GM23248 (cell line): ENCODE measurements at places on chromosomes 11 and 22. TPM values are rescaled to one million over a fixed set of nuclear protein-coding genes. Genes with fewer than 3 reads are reported as not detected.
A peak's percentile ranks its signal among the peaks of the same experiment; 100 is the strongest.

Gene YAP1
- 118 and 136 TPM in 2 replicates for total RNA-seq

DNA sequence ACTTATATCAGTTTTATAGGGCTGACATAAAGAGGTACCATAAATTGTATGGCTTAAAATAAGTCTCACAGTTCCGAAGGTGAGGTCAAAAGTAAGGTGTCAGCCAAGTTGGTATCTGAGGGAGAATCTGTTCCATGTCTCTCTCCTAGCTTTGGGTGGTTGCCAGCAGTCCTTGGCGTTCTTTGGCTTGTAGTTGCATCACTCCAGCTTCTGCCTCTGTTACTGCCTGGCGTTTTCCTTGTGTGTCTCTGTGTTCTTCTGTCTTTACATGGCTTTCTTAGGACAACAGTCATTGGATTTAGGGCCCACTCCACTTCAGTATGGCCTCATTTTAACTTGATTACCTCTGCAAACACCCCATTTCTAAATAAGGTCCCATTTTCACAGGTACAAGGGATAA lies 16.7 kb downstream of the MMP7 start:
- peak; percentile 49 for DNase-seq

GRCh38 chr22:39176143-39176713 lies 23.7 kb upstream of the CBX7 start:
- DNase-seq: peak; percentile 68

Gene PTPN5
- not detected in 2 replicates for total RNA-seq

- peak; percentile 94 for DNase-seq
These were observed 55.5 kb downstream of the ABTB2 start for GRCh38 chr11:34302046-34302921.

GRCh38 chr11:128716661-128717210 lies 22.9 kb downstream of the FLI1 start:
- peak; percentile 57 for DNase-seq

DNA sequence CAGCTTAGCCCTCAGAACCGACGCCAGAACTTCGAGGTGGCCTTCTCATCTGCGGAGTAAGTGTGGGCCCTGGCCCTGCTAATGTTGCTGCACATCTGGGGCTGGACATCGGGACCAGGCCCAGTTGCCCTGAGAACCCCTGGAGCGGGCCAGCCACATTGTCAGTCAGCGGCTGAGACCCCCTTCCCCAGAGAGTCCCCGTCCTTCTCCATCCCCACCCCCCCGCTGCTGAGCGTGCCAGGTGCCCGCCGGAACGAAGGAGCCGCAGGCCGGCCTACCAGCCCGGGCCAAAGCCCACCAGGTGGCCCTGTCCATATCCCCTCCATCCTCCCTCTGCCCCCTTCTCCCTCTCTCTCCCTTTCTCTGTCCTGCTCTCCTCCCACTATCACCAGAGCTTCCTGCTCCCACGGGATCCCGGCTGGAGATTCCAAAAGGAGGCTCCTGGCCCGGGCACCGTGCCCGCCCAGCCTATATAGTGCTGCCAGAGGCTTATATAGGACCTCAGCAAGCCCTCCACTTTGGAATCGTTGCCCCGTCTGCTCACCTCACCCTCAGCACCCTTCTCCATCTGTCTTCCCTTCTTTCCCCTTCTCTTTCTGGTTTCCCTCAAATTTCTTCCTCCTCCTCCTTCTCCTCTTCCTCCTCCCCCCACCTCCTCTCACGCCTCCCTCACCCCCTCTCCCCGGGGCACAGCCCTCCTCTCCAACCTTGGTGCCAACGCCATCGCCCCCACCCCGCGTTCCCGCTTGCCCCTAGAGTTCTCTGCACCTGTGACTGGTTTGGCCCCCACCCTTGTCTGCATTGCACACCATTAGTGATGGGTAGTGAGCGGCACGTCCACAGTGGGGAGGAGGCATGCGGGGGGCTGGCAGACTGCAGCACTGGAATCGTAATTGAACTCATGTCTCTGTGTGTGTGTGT lies 7.3 kb downstream of the SELENOM start:
- DNase-seq: no peak

Gene IGF2
- total RNA-seq: not detected in 2 replicates

DNA sequence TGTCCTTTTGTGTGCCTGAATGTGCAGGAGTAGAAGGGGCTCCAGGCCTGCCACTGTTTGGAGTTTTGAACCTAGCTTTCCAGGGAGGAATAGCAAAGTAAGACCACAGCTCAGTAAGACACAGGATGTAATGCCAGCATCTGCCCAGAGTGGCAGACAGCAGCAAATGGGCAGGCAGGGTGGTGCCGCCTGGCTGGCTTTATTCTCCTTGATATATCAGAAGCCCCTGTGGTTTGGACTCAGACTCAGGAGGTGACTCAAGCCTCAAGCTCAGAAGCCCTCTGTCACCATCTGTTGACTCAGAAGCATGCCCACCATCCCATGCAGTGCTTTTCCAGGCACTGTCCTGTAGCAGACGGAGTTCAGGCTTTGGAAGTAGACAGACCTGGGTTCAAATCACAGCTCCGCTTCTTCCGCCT lies 72.7 kb upstream of the TTC12 start:
- DNase-seq: peak; percentile 31

DNA sequence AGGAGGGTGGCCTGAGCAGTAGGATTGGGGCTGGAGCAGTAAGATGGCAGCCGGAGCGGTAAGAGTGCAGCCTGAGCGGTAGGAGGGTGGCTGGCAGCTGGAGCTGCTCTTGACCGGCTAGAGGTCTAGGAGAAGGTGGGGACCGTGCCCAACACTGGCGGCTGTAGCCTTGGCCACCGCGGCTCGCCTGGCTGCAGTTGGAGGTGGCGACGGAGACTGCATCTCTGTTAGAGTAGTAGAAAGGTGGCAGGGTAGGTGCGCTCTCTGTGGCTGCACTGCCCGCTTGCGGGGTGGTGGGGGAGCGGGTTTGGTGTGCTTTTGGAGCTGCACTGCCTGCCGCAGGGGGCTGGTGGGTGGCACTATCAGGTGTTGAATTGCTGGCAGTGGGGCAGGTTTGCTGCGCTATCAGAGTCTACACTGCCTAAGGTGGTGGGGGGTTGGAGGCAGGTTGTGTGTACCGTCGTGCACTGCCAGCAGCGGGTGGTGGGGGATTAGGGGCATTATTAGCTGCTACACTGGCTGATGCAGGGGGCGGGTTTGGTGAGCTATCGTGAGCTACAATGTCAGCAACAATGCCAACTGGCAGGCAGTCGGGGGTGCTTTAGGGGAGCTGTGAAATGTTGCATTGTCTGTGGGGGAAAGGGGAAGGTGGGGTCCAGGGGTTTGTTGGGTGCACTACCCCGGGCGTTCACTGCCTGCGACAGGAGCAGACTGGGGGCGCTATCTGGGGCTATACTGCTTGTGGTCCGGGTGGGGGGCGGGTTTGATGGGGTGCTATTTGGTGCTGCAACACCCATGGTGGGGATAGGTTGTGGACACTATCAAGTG lies 4461.3 kb upstream of the OR11H1 start:
- no peak for DNase-seq

Gene CCDC87
- 0.11 and 0.13 TPM in 2 replicates for total RNA-seq

DNA sequence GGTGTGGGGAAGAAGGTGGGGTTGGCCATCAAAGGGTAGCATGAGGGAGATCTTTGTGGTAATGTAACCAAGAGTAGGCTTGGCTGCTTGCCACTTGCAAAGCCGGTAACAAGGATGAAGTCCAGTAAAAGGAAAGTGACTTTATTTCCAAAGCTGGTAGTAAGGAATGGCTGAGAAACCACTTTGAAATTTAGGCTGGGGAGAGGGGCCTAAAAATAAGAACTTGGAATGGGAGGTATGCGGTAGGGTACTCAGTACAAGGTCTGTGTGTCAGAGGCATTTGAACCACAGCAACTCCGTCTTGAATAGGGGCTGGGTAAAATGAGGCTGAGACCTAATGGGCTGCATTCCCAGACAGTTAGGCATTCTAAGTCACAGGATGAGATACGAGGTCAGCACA lies 216.0 kb upstream of the ISX start:
- DNase-seq: no peak

Gene PATE4
- not detected in 2 replicates for total RNA-seq

Gene TBC1D10A
- 16.9 and 26.3 TPM in 2 replicates for total RNA-seq

GRCh38 chr11:34359548-34359891 lies 1.7 kb upstream of the ABTB2 start:
- no peak for DNase-seq

- DNase-seq: no peak
These were observed 30.1 kb upstream of the CSNK1E start for GRCh38 chr22:38347181-38347943.

DNA sequence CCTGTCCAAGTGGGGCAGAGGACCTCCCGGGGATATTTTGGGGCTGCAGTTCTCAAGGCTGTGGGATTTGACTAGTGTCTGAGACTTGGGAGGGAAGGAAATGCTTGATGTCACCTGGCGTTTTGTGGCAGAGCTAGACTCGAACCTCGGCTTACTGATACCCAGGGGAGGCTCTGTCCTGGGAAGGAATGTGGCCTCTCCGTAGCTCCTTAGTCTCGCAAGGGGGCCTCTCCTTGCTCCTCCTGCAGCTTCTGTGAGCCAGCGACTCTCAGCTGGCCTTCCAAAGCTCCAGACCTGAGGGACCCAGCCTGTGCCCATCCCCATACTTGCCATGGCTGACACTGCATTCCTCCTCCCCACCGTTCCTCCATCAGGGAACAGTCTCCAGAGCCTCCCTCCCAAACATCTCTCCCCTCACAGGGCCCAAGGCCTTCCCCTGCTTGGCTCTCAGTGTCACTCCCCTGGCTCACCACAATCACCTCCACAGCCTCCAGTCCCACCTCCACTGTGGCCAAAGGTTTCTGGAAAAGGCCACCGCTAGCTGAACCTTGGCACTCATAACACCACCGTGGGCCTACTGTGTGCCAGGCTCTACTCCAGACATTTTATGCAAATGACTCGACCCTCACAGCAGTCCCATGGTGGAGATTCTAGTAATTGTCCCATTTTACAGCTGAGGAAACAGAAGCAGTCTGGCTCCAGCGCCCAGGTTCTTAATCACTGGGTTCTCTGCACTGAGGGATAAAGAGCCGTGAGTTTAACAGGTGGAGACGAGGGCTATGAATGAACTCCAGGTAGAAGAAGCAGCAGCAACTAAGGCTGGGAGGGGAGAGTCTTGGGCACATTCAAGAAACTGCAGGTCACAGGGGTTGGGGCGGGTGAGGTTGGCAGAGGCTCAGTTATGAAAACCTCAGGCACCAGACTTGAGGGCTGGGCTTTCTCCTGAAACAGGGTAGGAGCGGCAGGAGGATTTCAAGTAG lies 12.1 kb downstream of the P2RY2 start:
- no peak for DNase-seq

Gene CASP12
- total RNA-seq: not detected in 2 replicates

- no peak for DNase-seq
These were observed 11.2 kb upstream of the MDK start for GRCh38 chr11:46370253-46370652.

Gene CRYBA4
- total RNA-seq: not detected in 2 replicates

GRCh38 chr11:18780896-18781295 lies 10.7 kb downstream of the PTPN5 start:
- no peak for DNase-seq

- DNase-seq: no peak
These were observed 2.4 kb downstream of the TSKU start for GRCh38 chr11:76785513-76785912.

DNA sequence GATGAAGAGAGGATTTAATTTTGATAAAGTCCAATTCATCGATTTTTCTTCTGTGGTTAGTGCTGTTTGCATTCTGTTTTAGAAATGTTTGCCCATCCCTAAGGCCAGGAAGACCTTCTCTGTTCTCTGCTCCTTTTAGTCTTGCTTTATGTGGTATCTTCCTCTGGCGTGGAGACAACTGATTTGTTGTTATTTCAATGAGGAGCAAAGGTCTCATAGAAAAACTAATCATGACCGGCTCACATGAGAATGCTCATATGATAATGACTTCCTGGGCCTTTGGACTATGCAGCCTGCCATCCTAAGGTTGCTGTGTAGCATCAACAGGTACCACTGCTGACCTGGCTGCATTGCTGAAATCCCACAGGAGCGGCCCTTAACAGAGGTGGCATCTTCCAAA lies 19.8 kb downstream of the SCGB1A1 start:
- no peak for DNase-seq

- DNase-seq: no peak
These were observed 793.5 kb upstream of the CNTN5 start for GRCh38 chr11:98227278-98227677.

GRCh38 chr11:87007963-87008362 lies 29.8 kb upstream of the TMEM135 start:
- DNase-seq: peak; percentile 40

- DNase-seq: no peak
These were observed 6.9 kb downstream of the RBM4B start for GRCh38 chr11:66670816-66671215.

- DNase-seq: peak; percentile 88
These were observed 1.1 kb upstream of the ABTB2 start for GRCh38 chr11:34358728-34359547.

GRCh38 chr11:87463486-87464102 lies 425.9 kb downstream of the TMEM135 start:
- peak; percentile 64 for DNase-seq

DNA sequence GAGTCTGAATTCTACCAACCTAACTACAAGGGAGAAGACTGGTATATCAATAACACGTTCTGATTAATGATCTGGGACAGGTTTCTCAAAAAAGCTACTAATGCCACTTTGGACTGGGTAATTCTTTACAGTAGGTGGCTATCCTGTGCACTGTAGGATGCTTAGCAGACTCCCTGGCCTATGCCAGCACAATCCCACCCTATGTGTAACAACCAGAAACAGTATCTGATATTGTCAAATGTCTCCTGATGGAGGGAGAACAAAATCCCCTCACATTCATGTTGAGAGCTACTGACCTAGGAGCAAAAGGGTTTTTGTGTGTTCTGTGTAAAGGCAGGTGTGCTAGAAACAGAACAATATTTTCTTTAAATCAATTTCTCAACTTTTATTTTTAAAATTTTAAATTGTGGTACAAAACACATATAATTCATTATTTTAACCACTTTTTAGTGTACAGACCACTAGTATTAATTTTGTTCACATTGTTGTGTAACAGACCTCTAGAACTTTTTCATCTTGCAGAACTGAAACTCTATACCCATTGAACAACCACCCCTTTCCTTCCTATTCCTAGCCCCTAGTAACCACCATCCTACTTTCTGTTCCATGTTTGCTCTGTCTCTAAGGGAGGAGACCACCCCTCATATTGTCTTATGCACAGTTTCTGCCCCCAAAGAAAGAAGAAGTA lies 2.1 kb upstream of the MS4A6A start:
- no peak for DNase-seq

Gene SGSM1
- total RNA-seq: not detected in 2 replicates

Gene MAPK8IP1
- total RNA-seq: 8.1 and 9.5 TPM in 2 replicates

GRCh38 chr22:30204015-30204741 lies 42.4 kb downstream of the LIF start:
- DNase-seq: no peak
